Smooth muscle cell of trachea (primary cell): ENCODE measurements at places on chromosomes 11 and 22. TPM values are rescaled to one million over a fixed set of nuclear protein-coding genes. Genes with fewer than 3 reads are reported as not detected.

FBLN1 gene
- 274 and 726 TPM in 2 replicates for total RNA-seq

TRIM66 gene
- total RNA-seq, result 7.4 and 9.6 TPM in 2 replicates

OR52E8 gene
- total RNA-seq, result not detected in 2 replicates

RCN1 gene
- 346 and 392 TPM in 2 replicates for total RNA-seq

BEST1 gene
- 3.2 and 13.1 TPM in 2 replicates for total RNA-seq

CDC42BPG gene
- 0.15 and 0.33 TPM in 2 replicates for total RNA-seq

MMP8 gene
- under 0.01 and 0.33 TPM in 2 replicates for total RNA-seq

BTBD18 gene
- not detected in 2 replicates for total RNA-seq

KRTAP5-10 gene
- total RNA-seq, result not detected in 2 replicates

TRIM49 gene
- total RNA-seq, result not detected in 2 replicates

DBX1 gene
- not detected in 2 replicates for total RNA-seq

DCHS1 gene
- total RNA-seq, result 24.4 and 39.2 TPM in 2 replicates

CAVIN3 gene
- total RNA-seq, result 301 and 798 TPM in 2 replicates

ARHGEF17 gene
- 34.6 and 44.7 TPM in 2 replicates for total RNA-seq

MEI1 gene
- 0.73 and 0.99 TPM in 2 replicates for total RNA-seq

TMEM134 gene
- total RNA-seq, result 25.5 and 36.7 TPM in 2 replicates

IGF2 gene
- under 0.01 and 2.6 TPM in 2 replicates for total RNA-seq

SCGB1A1 gene
- total RNA-seq, result not detected in 2 replicates

OR5B21 gene
- total RNA-seq, result not detected in 2 replicates

CARD18 gene
- not detected in 2 replicates for total RNA-seq

BIK gene
- total RNA-seq, result not detected in 2 replicates

SCN3B gene
- total RNA-seq, result under 0.01 TPM in 1 of 2 replicates, not detected in the other

GLYATL1B gene
- total RNA-seq, result not detected in 2 replicates

DMC1 gene
- total RNA-seq, result 2.8 and 15.3 TPM in 2 replicates

PPP2R1B gene
- 42.2 and 48.9 TPM in 2 replicates for total RNA-seq

LSP1 gene
- 3.2 and 19.0 TPM in 2 replicates for total RNA-seq

PLAAT5 gene
- 0.17 TPM in 1 of 2 replicates, not detected in the other for total RNA-seq

EI24 gene
- total RNA-seq, result 95.4 and 159 TPM in 2 replicates

CCDC15 gene
- 0.83 and 3.6 TPM in 2 replicates for total RNA-seq

SYT9 gene
- not detected in 2 replicates for total RNA-seq

TMPRSS4 gene
- not detected in 2 replicates for total RNA-seq

GDPD4 gene
- total RNA-seq, result 0.17 TPM in 1 of 2 replicates, not detected in the other

APOBEC3B gene
- total RNA-seq, result 1.5 and 7.4 TPM in 2 replicates

PGM2L1 gene
- total RNA-seq, result 2.6 TPM in 2 replicates

GNB1L gene
- total RNA-seq, result 7.1 and 7.9 TPM in 2 replicates

EXPH5 gene
- 2.3 and 4.7 TPM in 2 replicates for total RNA-seq

DEFB131B gene
- not detected in 2 replicates for total RNA-seq

SLC35F2 gene
- total RNA-seq, result 8.1 and 11.2 TPM in 2 replicates

E2F8 gene
- under 0.01 and 1.0 TPM in 2 replicates for total RNA-seq

MS4A7 gene
- not detected in 2 replicates for total RNA-seq

PGA4 gene
- 0.66 TPM in 1 of 2 replicates, not detected in the other for total RNA-seq

GRAP2 gene
- not detected in 2 replicates for total RNA-seq

USP2 gene
- 0.29 and 0.83 TPM in 2 replicates for total RNA-seq

MRGPRE gene
- not detected in 2 replicates for total RNA-seq

KCNJ4 gene
- total RNA-seq, result not detected in 2 replicates

ABCC8 gene
- total RNA-seq, result not detected in 2 replicates

CARD16 gene
- total RNA-seq, result 15.3 and 26.3 TPM in 2 replicates

SLC17A6 gene
- total RNA-seq, result not detected in 2 replicates

FGF3 gene
- not detected in 2 replicates for total RNA-seq
